CD4-positive, alpha-beta T cell treated with Interleukin-15 for 1 hour (primary cell): ENCODE measurements at places on chromosomes 3 and 15.

- no peak for DNase-seq
Observed at GRCh38 chr15:74050127-74050526, 32.2 kb downstream of the GOLGA6A start.

DNA sequence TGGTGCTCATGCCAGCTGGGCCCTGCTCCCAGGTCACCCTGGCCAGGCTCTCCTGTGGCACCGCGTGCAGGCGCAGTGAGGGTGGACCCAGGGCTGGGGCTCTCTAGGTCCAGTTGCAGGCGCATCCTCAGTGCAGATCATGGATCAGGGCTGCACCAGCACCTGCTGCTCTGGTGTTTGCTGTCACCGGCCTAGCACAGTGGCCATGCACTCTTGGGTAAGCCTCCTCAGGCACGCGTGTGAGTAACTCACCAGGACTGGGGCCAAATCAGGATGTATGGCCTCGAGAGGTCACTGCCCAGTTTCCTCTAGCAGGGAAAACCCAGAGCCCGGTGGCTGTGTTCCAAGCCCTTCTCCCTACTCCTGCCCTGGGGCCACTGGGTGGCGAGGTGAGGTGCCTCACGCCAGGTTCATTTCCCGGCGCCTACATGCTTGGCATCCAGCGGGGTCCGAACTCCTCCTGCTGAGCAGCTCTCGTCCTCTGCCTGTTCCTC lies 45.5 kb upstream of the SLC41A3 start:
- DNase-seq: peak; percentile 12

GRCh38 chr3:133295199-133295901 lies 104.5 kb upstream of the BFSP2 start:
- DNase-seq: no peak

GRCh38 chr3:174147798-174148197 lies 711.3 kb upstream of the NAALADL2 start:
- no peak for DNase-seq
